Tracheal epithelial cell (primary cell): ENCODE measurements at places on chromosomes 3 and 15. TPM values are rescaled to one million over a fixed set of nuclear protein-coding genes. Genes with fewer than 3 reads are reported as not detected.

Gene TFRC
- total RNA-seq, result 115 and 117 TPM in 2 replicates

Gene POLQ
- 1.4 and 5.5 TPM in 2 replicates for total RNA-seq

Gene ATP13A4
- 0.48 and 1.1 TPM in 2 replicates for total RNA-seq

Gene TMCO5A
- not detected in 2 replicates for total RNA-seq

Gene SHISA5
- 86.5 and 110 TPM in 2 replicates for total RNA-seq

Gene TRH
- not detected in 2 replicates for total RNA-seq

Gene GOLGA6L4
- 0.21 and 0.96 TPM in 2 replicates for total RNA-seq
